ENCODE measurements at places on chromosomes 5 and 9.

GRCh38 chr5:93603793-93604643 lies 21.0 kb downstream of the NR2F1 start:
- no peak for DNase-seq

DNA sequence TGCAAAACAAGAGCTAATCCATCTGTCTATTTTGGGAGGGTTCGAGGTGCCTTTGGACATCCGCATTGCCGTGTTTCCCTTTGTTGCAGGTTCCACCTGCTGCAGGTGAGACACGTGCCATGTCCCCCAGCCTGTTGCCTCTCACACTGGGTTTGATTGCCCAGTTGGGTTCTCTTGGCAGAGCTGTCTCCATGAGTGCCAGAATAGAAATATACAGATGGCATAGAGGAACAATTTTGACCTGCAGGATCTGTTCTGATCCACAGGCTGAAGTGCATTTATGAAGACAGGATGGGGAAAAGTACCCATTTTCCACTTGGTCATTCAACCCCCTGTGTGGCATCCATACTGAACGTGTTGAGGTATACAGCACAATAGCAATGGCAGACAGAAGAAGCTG lies 178.1 kb downstream of the SGCD start:
- DNase-seq: no peak

GRCh38 chr9:17342696-17343095 lies 207.9 kb downstream of the CNTLN start:
- no peak for DNase-seq

DNA sequence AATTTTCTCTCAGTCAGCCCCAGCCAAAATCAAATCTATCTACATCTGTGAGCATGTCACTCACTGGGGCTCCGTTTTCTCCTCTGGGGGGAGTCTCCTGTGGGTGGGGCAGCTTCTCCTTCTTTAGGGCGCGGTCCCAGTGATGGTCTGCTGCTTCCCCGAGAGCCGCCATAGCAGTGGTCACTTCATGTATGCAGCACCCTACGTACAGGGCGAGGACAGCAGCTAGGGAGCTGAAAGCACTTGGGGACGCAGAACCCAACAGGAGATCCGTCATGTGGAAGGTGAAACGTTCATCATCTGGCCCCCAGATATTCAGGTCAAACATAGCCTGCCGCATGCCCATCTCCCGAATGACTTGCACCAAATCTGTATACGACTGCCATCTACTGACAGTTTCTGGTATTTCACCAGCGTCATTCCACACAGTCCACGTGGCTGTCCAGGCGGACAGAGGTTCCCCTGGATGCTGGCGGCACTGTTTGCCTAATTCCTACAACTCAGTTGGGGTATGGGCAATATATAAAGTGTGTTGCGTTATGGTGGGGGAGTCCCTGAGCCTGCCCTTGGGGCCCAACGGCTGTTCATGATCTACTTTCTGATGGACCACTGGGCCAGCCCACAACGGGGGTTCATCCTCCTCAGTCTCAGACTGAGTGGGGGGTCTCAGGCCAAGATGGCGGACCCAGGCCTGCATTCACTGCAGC lies 795.0 kb downstream of the EFNA5 start:
- DNase-seq: no peak

GRCh38 chr5:179777456-179777855 lies 16.3 kb upstream of the LTC4S start:
- no peak for DNase-seq

DNA sequence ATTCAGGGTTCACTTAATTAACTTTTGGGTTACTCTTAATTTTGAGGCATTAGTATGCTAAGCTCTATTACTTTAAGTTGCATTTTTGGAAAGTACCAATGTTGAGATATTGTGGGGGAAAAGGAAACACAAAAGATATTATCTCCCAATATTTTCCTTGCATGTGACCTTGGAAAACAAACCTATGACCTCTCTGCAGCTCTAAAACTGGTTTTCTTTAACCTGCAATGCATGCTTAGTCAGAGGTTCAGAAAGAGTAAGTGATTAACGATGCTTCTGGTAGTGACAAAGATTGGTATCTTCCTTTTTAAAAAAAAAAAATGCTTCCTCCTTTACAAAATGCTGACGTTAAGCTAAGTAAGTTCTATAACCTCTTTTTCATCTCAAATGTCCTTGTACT lies 44.9 kb upstream of the CDH18 start:
- DNase-seq: no peak

GRCh38 chr5:173802670-173803165 lies 85.4 kb upstream of the CPEB4 start:
- DNase-seq: no peak

DNA sequence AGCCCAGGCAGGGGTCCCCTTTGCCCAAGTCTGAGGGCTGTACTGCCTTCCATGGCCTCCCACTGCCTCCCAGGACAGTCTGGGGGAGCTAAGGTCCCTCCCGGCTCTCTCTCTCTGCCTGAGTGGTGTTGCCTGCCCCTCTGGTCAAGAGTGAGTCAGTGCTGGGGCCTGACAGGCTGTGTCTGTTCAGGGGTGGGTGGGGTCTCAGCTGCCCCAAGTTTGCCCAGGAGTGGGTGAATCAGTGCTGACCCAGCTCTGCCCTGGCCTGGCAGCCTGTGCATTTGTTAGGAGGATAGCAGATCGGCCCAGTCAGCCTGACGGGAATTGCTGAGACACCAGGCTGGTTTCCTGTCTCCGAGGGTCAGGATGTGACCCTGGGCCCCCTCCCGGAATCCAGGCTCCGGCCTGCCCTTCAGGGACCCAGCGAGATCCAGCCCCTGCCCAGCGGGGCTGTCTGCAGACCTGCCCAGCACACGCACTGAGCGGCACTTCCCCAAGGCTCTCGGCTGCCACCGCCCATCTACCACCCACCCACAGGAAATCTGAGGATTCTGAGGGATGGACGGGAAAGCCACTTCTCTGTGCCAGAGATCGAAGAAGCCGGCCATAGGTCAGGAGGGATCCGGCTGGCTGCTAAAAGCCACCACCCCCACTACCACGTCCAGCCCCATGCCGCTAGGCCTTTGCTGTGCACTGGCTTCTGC lies 15.9 kb downstream of the ENG start:
- no peak for DNase-seq

GRCh38 chr5:9149988-9150387 lies 395.9 kb downstream of the SEMA5A start:
- no peak for DNase-seq

DNA sequence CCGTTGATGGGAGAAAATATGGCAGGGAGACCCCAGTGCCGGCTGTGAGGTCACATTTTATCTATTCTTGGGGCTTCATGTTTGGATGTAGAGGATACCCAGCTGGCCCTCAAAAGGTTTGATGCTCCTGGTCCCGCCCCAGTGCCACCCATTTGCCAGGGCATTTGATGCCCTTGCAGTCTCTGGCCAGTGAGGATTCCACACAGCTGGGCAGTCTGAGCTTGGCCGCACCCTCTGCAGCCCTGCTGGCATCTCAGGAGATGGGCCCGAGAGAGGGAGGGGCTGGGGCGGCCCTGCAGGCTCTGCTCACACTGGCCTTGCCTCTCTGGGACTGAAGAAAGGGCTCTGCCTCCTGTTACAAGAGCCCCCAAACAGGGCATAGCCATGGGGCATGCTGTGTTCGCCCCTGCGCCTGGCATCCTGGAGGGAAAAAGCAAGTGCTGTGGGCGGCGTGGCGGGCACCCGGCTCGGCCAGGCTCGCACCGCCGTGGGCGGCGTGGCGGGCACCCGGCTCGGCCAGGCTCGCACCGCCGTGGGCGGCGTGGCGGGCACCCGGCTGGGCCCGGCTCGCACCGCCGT lies 27.6 kb downstream of the ADAMTSL2 start:
- no peak for DNase-seq

- no peak for DNase-seq
Observed at GRCh38 chr9:130872912-130873503, 23.6 kb downstream of the QRFP start.

GRCh38 chr9:38685535-38685934 lies 34.4 kb downstream of the FAM240B start:
- no peak for DNase-seq

GRCh38 chr9:82682431-82682830 lies 380.5 kb downstream of the RASEF start:
- DNase-seq: no peak

DNA sequence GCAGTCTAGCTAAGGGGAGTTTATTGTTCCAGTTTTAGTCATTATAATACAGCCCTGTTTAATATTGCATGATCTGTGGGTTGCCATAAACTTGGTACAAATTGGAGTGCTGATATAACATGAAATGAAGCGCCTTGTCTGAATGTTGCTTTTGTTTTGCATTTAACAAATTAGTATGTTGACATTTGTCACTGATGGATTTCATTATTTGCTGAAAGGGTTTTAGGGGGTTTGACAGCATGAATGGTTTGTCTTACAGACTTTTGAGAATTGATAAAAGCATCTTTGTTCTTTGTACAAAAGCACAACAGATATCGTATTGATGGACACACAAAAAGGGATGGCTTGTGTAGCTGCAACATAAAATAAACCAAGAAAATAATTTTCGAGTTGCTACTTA lies 178.3 kb downstream of the AOPEP start:
- no peak for DNase-seq

- no peak for DNase-seq
Observed at GRCh38 chr9:70630971-70631370, 216.5 kb upstream of the KLF9 start.

GRCh38 chr5:39132128-39132447 lies 57.9 kb upstream of the RICTOR start:
- DNase-seq: no peak

GRCh38 chr5:178382754-178383164 lies 150.2 kb upstream of the PHYKPL start:
- DNase-seq: no peak

DNA sequence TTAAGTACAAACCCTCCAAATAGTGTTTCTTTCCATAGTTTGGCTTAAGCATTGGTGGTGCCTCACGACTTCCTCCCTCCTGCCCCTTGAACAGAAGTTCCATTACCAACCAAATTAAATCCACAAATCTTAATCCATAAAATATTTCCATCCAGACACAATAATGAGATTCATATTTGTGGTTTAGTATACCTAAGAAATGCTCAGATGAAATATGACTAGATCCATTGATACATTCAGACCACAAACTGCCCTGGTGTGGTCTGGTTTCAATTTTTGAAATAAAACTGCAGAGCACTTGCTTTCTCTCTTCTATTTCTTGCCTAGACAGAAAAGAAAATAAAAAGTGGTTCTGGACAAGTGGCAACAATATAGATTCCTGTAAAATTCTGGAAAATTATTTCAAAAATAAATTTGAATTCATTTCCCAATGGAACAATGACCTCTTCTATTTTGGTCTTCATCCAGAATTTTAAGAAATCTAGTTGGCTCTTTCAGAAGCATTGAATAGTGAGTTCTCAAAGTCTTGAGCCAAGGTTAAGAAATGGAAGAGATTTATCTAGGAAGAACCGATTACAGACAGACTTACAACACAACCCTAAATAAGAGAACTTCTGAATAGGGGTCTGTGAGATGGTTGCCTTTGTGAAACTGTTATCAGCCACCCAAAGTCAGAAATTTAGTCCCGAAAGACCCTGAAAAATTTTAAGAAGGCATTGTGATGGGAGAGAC lies 14.0 kb downstream of the TNC start:
- DNase-seq: no peak
